ENCODE measurements at places on chromosomes 3 and 15. TPM values are rescaled to one million over a fixed set of nuclear protein-coding genes. Genes with fewer than 3 reads are reported as not detected.
A peak's percentile ranks its signal among the peaks of the same experiment; 100 is the strongest.

DNA sequence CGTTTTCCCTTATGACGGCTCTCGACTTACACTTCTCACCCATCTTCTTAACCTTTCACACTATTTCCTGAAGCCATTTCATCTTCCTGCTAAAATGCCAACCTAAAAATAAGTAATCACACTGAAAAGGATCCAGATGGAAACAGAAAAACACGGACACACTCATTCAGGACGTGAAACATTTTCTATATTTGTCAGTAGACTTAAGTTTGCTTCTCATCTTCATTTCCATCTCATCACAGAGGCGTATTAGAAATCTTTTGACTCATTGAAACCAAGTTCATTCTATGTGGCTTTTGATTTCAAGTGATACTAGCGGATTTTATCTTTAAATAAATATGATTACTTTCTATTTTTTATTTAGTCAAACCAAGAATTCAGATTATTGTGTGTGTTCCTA, 27.4 kb upstream of the DLG1 start:
- no peak for DNase-seq

DNA sequence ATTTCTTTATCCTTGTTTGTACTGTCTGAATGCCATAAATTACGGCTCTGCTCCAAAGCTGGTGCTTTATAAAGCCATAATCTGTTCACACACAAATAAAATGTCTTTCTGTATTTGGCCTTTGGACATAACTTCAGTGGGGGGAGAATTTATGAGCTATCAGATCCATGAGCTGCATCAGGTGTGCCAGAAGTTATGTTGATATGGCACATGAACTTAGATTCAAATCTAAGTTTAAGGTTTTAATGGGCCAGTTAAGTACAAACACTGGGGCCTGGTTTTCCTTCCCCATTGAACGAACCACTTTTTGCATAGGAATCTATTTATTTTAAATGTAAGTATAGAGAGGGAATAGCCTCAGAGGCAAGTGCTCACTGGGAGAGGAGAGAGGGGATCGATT, 239.9 kb downstream of the NFKBIZ start:
- no peak for DNase-seq

GRCh38 chr15:38521316-38521715, 43.3 kb downstream of the RASGRP1 start:
- DNase-seq, result no peak

DNA sequence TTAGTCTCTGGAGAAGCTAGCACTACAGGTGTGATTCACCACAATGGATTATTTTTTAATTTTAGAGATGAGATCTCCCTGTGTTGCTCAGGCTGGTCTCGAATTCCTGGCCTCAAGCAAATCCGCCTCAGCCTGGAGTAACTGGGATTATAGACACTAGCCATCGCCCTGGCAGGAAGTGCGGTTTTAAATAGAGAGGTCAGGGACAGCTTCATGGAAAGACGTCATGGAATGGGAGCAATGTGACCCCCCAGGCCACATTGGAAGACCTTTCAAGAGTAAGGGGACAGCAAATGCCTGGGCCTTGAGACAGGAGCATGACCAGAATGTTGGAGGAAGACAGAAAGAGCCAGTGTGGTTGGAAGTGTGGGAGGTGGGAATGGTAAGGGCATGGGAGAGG, 2.2 kb upstream of the ISG20 start:
- DNase-seq, result no peak

- no peak for DNase-seq
These were observed 23.9 kb downstream of the ATP13A3 start for GRCh38 chr3:194462936-194463335.

GRCh38 chr15:67025719-67026609, 39.4 kb upstream of the SMAD3 start:
- DNase-seq, result peak; percentile 65

GRCh38 chr15:69725957-69726356, 273.3 kb downstream of the RPLP1 start:
- DNase-seq, result no peak

DNA sequence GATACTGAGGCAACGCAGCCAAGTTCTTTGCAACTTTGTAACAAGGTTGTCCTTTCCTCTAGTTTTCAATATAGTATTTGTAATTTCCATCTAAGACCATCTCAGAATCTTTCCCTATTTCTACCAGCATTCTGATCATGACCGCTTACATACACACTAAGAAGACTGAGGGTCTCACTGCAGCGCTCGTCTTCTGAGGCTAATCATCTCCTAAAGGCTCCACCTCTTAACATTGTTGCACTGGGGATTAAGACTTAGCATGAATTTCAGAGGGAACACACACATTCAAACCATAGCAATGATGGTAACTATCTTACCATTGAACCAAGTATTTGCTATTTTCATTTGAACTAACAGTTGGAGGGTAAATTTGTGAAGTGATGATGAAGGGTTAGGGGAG, 463.3 kb upstream of the CCDC54 start:
- no peak for DNase-seq

- DNase-seq, result peak; percentile 33
These were observed 272.2 kb upstream of the NR2E3 start for GRCh38 chr15:71538181-71538580.

C3orf70 gene
- 2.6 TPM for total RNA-seq

CHRNA7 gene
- 0.79 TPM for total RNA-seq

DNA sequence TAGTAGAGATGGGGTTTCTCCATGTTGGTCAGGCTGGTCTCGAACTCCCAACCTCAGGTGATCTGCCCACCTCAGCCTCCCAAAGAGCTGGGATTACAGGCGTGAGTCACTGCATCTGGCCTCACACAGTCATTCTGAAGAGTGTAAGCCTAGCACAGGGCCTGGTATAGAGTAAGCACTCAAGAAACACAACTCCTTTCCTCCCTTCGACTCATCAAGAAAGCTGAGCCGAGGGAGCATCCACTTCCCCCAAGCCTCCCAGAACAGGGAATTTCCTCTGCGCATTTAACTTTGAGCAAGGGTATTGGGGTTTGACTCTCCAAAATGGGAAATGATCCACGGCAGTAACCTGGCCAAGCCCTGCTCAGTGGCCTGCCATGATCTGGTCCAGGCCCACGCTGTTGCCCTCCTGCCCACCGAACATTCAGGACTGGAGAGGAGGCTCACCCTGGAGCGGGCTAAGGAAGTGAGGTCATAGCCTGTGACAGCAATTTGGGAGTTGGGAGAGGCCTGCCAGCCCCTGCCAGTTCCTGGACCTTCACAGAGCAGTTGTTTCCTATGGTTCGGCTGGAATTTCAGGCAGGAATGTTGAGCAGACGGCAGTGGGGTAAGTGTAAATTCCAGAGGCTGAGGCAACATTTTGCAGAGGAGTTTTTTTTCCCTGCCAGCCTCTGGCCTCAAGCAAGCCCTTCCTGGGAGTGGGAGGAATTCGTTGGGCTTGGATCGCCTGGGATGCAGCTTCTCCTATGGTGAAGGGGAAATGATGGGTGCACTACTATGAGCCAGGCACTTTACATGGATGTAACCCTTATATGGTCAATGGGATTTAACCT, 21.2 kb upstream of the SMAD3 start:
- peak; percentile 81 for DNase-seq

DNA sequence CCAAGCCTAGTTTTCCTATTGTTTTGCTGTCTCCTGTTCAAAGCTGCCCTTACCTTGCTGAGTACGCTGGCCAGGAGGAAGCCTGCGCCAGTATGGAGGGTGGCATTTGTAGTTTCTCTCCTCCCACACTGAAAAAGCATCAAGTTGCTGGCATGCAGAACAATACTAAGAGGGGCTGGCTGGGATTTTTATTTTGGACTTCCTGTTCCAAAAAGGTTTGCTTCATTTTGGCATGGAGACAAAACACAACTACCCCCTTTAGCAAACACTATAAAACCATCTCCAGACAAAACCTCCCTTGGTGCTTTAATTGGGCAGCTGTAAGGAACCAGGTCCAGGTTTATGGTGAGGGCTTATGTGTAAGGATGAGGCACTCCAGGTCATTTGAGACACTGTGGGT, 457.6 kb downstream of the PDCD6IP start:
- no peak for DNase-seq

DNA sequence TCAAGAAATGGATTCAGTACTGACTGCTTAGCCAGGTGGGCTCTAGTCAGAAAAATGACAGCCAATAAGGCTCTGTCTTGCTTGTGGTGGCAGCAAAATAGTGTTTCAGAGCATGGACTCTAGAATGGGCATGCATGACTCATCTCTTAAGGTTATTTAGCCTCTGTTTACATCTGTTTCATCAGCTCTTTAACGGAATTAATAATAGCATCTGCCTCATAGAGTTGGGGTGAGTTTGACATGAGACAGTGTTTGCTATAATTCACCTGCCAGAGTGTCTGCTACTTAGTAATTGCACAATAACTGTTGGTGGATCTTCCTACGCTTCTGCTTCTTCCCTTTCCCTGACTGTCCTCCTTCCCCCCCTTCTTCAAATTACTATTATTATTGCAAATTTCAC, 350.4 kb upstream of the SEMA6D start:
- no peak for DNase-seq

FGD5 gene
- 196 TPM for total RNA-seq

GRCh38 chr3:113697500-113698090, 1.2 kb upstream of the USF3 start:
- peak; percentile 33 for DNase-seq

GRCh38 chr15:75161106-75161916, 40.4 kb upstream of the C15orf39 start:
- no peak for DNase-seq

DNA sequence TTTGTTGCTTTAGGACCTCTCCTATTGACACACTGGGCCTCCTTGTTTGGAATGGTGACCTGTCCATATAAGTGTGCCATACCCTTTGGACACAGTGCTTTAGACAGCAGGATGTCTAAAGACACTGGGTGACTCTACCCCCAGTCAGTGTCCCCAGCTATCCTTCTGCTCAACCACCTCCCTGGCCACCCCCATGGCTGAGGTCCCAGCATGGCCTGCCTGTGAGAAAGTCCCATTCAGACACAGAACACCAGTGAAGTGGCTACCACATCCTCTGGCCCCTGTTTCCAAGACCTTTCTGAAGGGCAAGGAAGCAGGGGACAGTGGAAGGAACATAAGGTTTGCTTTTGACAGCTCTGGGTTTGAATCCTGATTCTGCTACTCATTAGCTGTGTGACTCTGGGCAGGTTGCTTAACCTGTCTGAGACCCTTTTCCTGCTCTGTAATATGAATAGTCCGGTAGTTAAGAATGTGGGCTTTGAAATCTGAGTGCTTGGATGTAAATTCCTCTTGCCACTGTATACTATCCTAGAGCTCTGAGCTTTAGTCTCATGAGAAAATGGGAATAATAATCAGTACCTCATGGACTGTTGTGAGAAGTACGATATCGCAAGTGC, 6.3 kb upstream of the AP3S2 start:
- no peak for DNase-seq

DNA sequence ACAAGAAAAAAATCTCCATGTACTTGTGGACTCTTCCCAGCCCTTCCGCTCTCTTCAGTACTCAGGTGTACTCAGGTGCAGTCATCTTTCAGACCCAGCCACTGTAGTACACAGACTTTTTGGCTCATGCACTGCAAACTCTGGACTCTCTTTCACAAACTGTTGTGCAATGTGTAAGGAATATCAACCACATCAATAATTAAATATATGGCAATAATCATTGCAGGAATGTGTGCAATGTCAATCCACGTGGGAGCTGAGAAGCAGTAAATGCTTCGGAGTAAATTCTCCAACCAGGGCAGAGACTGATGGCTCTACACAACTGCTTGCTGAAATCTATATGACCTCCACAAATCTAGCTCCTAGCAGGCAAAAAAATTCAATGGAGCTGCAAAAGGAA, 287.3 kb upstream of the COL8A1 start:
- no peak for DNase-seq

- no peak for DNase-seq
These were observed 186.7 kb downstream of the NFKBIZ start for GRCh38 chr3:102036017-102036416.

LEKR1 gene
- 0.14 TPM for total RNA-seq

HRH1 gene
- total RNA-seq, result 6.1 TPM

KIF7 gene
- 0.85 TPM for total RNA-seq

- DNase-seq, result no peak
These were observed 56.1 kb downstream of the VGLL3 start for GRCh38 chr3:86934851-86935250.
